HS-27A (cell line): ENCODE measurements at places on chromosomes 4 and X.
A peak's percentile ranks its signal among the peaks of the same experiment; 100 is the strongest.

DNA sequence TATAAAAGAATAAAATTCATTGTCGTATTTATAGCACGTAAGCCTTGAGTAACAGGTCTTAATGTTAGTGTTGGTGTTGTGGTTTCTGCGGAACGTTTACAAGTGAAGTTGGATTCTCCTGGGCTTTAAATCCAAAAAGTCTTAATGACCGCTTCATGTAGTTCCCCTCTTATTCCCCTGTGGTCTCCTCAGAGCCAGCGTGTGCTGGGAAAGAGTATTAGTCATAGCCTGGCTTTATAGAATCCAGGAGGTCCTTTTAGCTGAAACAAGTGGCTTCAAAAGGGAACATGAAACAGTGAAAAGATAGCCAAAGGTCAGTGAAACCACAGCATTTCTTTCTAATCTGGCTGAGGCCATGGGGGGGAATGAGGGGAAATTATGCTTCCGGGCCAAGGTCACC, 79.1 kb downstream of the CLCN4 start:
- DNase-seq = no peak

- no peak for DNase-seq
Observed at GRCh38 chrX:51420610-51421009, 75.8 kb downstream of the NUDT11 start.

DNA sequence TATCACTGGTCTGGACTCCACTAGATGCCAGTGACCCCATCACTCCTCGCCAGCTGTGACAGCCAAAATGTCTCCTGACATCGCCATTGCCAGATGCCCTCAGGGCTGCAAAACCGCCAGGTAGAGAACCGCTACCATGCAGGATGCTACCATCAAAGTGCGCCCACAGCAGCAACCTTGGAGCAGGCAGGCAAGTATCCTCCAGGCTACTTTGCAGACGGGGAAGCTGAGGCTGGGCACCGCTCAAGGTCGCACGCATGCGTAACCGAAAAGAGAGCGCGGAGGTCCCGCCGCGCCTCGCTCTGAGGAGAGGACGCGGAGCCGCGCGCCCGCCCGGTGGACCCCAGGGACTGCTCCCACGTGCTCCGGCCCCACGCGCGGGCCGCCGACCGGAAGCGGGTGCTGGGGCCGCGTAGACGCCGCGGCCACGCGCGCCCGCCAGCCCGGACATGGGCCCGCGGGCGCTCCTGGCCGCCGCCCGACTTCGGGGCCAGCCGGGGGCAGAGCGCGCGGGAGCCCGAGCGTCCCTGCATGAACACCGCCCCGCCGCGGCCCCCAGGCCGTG, at the start of gene STS:
Gene STS, plus strand, starts transcription at position 300 of the 565 bp plus-strand sequence. CDS start 105,488 bp downstream, outside the sequence.
- DNase-seq = no peak

- DNase-seq = no peak
Observed at GRCh38 chr4:101183666-101184373, 163.5 kb downstream of the PPP3CA start.

GRCh38 chr4:117479673-117480072, 394.3 kb upstream of the TRAM1L1 start:
- no peak for DNase-seq

- no peak for DNase-seq
Observed at GRCh38 chr4:25881193-25881592, 18.4 kb upstream of the SEL1L3 start.

- DNase-seq = no peak
Observed at GRCh38 chrX:55919367-55920221, 202.0 kb downstream of the RRAGB start.

DNA sequence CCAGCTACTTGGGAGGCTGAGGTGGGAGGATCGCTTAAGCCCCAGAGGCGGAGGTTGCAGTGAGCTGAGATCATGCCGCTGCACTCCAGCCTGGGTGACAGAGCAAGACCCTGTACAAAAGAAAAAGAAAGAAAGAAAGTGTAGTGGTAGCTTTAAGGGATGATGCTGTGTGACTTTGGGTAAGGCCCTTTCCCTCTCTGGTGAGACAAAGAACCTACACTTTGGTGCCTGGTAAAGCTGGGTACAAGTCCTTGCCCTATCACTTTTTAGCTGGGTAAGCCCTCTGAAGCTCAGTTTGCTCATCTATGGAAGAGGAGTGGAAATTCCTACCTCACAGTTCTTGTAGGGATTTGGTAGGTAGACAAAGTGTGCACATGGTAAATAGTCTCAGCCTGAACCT, 1.7 kb upstream of the IQSEC2 start:
- DNase-seq = no peak

- no peak for DNase-seq
Observed at GRCh38 chrX:153875391-153876111, 10.4 kb downstream of the L1CAM start.

DNA sequence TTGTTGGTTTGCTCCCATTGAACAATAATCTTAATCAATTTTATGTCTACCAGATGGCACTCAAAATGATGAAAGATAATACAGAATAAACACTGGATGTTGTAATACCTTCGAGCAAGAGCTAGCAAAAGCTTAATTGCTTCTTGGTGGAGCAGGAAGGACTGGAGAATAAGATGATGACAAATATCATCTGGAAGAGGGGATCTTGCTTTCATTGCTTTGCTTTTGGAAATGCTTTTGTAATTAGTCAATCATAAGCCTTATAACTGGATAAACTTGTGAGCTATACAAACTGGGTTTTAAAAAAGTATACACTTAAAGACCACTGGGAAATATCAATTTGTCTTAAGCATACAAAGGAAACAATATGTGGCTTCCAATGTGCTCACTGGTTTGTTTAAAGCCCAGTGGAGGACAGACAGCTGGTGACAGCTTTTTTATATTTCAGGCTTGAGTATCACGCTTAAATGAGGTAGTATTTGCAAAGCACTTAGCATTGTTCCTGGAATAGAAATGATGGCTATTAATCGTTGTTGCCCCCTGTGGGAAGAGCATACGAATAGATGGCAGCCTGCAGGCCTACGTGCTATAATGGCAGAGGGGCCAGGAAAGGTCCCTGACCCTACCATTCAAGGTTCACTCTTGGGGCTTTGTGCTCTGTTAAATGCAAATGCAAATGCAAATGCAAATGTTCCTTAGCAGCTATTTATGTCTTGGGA, 61.2 kb downstream of the TMEM150C start:
- no peak for DNase-seq

GRCh38 chrX:47156611-47157520, 11.8 kb downstream of the RBM10 start:
- DNase-seq = no peak

DNA sequence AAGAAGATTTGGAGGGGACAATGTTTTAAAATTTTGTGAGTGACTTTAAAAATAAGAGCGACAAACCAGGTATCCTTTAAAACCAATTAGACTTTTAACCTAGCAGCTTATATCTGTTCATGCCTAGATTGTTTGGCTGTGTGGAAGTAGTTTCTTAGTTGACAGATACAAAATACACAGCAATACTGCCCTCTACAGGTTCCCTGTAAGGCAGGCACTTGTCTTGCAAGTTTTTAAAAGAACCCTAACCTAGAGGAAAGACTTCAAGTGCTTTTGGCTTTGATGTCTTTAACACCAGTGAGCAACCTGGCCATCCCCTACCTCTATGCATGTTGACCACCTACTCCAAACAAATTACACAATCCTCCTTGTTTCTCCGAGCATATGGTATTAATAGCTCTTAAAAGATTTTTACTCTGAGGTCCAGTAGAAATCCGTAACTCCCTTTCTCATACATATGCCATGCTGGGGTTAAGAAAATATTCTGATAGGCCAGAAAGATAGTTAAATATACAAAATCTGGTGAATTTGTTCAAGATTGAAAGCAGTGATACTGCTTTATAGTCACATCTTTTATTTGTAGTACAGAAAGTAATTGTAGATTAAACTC, 273.0 kb downstream of the ARHGAP24 start:
- DNase-seq = no peak

GRCh38 chrX:53281963-53282695, 745 bp upstream of the IQSEC2 start:
- no peak for DNase-seq

- DNase-seq = no peak
Observed at GRCh38 chrX:134654398-134655012, 3.8 kb downstream of the PLAC1 start.

- DNase-seq = peak; percentile 50
Observed at GRCh38 chr4:56410247-56411062, 23.2 kb upstream of the AASDH start.

- no peak for DNase-seq
Observed at GRCh38 chrX:46547857-46548256, 2.6 kb upstream of the ZNF674 start.

- DNase-seq = no peak
Observed at GRCh38 chr4:146972036-146972435, 26.4 kb upstream of the TTC29 start.

- DNase-seq = no peak
Observed at GRCh38 chrX:150768132-150768485, 74.9 kb downstream of the MTMR1 start.

DNA sequence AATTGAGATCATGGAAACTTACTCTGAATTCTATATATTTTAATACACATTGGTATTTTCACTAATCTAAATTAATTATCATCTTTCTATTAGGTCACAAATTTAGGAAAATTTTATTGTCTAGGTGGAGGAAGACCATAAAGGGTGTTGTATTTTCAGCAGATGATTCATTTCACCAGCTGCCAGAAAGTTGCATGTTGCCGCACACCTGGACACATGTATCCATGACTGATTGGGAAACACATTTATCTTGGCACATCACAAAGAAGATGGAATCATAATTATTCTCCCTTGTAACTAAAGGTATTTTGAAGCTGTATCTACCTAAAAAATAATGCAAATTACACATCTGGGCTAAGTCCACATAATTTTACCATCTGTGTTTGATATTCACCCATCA, 33.1 kb downstream of the SLC7A11 start:
- no peak for DNase-seq

GRCh38 chr4:124938836-124939235, 226.3 kb upstream of the ANKRD50 start:
- DNase-seq = no peak
